Cerebellar nuclear complex (tissue), 1 donor: ENCODE measurements at places on chromosomes 1 and 21.

- DNase-seq, result no peak
Measured at GRCh38 chr1:244163861-244164510, 112.9 kb downstream of the ZBTB18 start.

DNA sequence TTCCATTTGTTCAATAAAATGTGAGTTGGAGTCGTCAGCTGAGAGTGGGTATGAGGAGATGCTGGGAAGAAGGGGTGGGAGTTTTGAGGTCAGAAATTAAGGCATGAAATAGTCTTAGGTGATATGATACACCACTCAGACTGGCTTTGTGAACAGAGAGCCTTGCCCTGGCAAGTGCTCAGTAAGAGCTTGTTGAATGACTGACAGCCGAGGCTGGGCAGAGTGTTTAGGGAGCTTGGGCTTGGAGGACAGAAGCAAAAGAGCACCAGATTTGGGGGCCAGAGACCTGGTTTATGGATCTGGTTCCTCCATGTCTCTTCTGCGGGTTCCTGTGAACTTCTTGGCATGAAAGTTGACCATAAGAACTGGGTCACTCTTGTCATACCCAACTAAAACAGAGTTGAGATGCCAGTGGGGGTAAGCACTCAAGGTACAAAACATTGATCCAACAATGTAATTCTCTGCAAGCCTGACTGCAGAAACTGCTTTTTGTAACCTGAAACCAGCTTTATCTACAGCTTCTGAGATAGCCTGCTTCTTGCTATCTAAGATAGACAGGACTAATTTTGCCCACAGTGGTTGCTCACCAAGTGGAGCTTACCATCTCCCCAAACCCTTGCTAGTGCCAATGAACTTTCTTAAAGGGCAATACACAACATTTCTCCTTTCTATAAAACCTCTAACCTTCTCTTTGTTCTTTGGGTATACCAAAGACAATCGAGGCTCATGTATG, 126.4 kb downstream of the TENT5C start:
- no peak for DNase-seq

DNA sequence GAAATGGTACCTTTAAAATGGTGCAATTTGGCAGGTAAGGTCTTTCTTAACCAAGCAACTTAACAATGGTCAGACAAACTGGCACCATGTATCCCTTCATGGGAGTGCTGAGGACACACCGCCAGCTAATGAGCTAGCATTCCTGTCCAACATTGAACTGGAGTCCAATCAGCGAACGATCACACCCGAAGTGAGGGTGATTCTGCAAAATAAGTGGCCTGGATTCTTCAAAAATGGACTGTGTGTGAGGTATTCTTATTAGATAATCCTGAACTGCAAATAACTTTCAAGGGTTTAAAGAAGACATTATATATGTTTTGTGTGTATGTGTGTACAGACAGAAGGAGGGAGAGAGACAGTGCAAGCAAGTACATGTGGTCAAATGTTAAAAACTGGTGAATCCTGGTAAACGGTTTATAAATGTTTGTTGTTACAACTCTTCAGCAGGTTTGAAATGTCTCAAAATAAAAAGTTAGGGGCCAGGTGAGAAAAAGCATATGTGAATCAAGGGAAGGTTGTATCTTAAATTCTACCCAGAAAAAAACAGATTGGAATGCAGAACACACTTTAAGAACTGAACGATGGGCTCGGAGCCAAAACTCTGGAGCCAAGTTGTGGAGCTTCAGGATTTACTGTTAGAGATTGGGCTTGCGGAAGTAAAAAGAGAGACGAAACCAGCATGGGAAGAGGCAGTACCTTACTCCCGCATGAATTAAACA, 20.9 kb downstream of the GADD45A start:
- DNase-seq, result no peak

- no peak for DNase-seq
Measured at GRCh38 chr1:2555634-2556276, 416 bp upstream of the TNFRSF14 start.

DNA sequence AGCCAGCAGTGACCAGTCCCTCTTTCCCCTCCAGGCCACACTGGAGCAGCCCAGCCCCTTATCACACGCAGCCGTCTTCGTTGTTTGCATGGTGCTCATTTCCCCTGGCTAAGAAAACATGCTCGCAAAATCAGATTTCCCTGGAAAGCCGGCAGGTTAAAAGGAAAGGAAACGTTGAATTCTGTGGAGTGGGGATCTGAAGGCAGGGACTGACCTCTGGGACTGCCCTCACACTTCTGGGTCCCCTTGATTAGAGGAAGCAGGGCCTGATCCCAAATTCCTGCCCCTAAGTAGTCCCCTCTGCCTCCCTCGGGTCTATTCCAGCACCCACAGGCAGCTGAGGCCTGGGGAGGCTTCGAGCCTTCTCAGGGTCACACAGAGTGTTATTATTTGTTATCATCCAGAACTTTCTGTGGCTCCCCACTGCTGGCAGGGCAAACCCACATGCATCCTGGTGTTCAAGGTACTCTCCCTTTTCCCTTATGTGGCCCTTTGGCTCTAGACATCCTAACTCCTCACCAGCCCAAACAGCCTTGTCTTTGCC, 125.2 kb upstream of the ZBTB40 start:
- no peak for DNase-seq

DNA sequence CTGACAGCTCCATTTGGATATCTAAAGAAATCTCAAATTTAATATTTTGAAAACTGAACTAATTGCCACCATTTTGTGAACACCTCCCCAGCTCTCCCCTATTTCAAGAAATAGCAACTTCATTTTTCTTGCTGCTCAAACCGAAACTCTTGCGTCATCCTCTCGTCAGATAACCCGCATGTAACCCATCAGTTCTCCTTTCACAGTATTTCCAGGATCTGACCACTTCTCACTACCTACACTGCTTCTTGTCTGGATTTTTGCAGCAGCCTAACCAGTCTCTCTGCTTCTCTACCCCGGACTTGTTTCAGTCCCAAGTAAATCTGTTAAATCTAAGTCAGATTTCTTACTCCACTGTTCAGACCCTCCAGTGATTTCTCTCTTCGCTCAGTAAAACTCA, 75.6 kb downstream of the MTR start:
- DNase-seq, result no peak

DNA sequence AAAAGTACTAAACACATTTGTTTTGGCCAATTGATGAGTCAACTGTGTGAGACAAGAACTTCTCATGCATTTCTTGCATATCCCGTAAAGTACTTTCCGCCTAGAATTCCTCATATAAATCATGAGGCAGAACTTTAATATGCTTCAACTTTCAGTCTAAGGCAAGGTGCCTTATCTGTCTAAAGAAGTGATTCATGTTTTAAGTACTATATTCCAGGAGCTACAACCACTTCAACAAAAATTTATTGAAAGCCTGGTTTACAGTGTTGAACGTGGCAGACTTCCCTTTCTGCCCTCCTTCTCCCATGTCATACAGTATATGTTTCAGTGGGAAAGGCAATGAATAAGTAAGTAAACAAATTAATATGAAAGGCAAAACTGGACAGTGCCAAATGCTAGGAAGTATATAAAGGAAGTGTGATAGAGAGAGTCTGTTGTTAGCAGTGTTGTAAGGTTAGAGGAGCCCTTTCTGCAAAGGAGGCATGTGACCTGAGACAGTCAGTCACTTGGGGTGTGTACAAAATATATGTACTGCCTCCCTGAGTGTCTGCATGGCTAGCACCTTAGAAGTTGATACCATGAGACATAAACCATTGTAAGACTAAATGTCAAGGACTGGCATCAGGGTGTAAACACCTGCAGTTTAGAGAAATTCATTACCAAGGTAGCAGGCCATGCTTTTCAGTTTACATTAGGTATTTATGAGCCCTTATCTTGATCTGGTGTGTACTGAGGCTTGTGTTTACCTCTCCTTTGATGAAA, 362.2 kb downstream of the SRGAP2C start:
- no peak for DNase-seq

- no peak for DNase-seq
Measured at GRCh38 chr1:53736290-53736689, 2.7 kb downstream of the GLIS1 start.

GRCh38 chr1:198167436-198167934, 10.7 kb downstream of the NEK7 start:
- DNase-seq, result no peak

DNA sequence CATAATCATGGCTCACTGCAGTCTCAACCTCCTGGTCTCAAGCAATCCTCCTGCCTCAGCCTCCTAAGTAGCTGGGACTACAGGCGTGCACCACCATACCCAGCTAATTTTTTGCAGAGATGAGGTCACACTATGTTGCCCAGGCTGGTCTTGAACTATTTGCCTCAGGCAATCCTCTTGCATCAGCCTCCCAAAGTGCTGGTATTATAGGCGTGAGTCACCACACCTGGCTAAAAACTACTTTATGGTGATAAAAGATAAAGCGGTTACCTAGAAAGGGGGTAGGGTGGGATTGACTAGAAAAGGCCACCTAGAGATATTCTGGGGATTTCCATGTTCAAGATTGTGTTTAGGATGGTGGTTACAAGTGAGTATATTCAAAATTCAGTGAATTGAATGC, 5.0 kb downstream of the TSTD1 start:
- DNase-seq, result no peak

DNA sequence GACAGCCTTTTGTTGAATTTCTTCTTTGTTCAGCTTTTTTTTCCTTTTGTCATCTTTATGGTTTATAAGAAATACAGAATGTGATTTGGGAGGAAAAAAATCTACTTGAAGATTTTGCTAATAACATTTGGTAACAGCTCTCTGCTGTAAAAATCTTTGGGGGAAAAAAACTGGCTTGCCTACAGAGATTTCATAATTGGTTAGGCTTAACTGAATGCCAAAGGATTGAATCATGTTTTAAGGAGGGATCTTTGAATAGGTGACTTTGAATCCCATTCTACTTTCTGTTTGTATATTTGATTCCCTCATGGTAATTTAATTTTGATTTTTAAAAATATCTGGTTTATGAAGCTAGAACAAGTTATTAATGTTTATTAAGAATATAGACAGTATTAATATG, 3.2 kb downstream of the BTF3L4 start:
- no peak for DNase-seq

DNA sequence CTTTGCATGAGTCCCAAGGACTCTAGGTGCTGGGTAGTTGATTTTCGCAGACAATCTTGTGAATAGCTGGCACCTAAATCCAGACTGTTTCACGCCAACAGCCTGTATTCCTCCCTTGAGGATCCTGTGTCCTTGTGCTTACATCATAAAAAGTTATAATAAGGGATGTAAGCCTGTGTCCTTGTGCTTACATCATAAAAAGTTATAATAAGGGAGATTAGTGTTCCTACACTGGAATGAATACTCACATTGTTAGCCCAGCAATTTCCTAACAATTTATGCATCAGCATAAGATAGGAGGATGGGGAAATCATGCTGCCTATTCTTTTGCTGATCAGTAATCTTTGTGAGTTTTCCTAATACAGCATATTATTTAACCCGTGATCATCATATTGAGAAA, 4.0 kb upstream of the HSD3B2 start:
- no peak for DNase-seq

- no peak for DNase-seq
Measured at GRCh38 chr1:154752273-154753030, 117.6 kb downstream of the KCNN3 start.

GRCh38 chr1:245609354-245610150, 454.8 kb downstream of the KIF26B start:
- no peak for DNase-seq

GRCh38 chr1:178066908-178067614, 26.8 kb upstream of the RASAL2 start:
- no peak for DNase-seq

- DNase-seq, result no peak
Measured at GRCh38 chr1:95169548-95169947, 52.4 kb downstream of the TLCD4 start.

DNA sequence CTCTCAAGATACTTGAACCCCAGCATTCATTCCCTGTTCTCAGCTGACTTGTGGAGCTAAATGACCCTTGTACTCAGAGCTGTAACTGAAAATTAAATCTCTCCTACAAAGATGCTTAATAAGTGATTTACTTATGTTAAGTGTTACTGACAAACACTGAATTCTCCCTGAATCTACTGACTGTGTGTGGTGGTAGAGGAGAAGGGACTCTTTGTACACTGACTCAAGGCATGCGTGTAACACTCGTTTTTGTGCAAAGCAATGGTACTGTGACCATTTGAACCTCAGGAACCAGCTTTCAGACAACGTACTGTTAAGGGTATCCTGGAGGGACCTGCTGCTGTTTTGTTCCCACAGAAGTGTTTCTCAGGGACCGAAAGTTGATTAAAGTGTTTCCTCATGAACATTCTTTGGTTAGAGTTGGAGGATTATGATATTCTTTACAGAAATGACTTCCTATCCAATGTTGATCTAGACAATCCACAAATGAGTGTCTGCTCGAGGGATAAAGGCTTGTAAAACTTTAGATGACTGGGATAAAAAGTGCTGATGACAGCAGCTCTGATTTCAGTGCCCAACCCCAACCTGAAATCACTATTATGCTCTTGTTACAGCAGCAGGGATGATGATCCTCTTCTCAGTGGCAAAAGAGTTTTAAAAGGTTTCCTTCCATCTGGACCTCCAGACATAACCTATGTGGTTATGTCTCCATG, 12.8 kb downstream of the RGL1 start:
- DNase-seq, result no peak

DNA sequence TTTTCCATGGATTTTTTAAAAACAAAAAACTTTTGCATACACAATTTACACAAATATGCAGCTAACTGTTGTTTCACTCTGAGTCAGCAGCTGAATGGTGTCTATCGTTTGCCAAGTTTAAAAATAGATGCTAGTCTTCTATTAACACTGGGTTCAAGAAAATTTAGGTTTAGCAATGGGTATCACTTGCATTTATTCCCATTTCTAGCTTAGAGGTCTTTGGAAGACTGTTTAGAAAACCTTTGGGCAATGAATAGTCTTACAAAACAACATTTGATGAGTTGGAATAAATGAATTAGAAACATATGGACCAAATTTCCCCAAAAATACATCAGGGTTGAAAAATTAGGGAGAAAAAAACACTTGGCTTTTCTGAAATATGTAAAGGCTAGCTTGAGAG, 165.8 kb downstream of the LYPLAL1 start:
- DNase-seq, result no peak

GRCh38 chr1:28256197-28256827, 3.0 kb upstream of the SESN2 start:
- no peak for DNase-seq

GRCh38 chr1:231421546-231421970, 529 bp downstream of the EGLN1 start:
- DNase-seq, result no peak

- DNase-seq, result no peak
Measured at GRCh38 chr1:206785182-206785765, 13.0 kb upstream of the IL10 start.

- no peak for DNase-seq
Measured at GRCh38 chr21:41767606-41768436, 969 bp upstream of the RIPK4 start.

- no peak for DNase-seq
Measured at GRCh38 chr1:241081473-241081872, 275.5 kb downstream of the RGS7 start.

- no peak for DNase-seq
Measured at GRCh38 chr1:231590453-231591198, 36.0 kb upstream of the DISC1 start.

- no peak for DNase-seq
Measured at GRCh38 chr1:27301052-27301422, 20.9 kb upstream of the TMEM222 start.
